ENCODE measurements at places on chromosomes 11 and 22.

- no peak for DNase-seq
Measured at GRCh38 chr11:63764679-63765647, 3.6 kb downstream of the ZFTA start.

DNA sequence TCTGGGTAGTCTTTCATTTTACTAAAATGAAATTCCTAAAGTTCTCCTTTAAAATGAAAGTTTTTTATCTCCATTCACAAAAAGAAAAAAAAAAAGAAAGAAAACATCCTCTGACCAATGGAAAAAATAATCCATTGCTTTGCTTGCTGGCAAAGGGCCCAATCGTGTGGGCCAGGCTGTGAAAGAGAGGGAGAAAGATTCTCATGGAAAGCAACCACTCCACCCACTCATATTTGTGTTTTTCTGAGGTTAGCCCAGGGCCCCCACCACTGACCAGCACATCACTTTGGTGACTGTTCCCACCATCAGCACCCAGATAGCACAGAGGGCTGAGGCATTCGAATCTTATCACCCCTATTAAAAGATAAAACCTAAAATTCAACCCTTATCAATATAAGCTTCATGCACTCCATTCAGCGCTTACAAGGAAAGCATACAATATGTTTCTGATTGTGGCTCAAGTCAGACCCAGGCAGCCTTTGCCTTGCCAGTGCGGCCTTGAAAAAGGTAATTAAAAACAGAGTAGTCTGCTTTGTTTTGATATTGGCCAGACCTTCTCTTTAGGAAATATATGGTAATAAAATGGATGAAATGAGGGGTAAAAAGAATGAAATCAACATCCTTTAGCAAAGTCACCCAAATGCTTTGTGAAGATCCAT lies 192.8 kb downstream of the ETS1 start:
- DNase-seq: no peak

DNA sequence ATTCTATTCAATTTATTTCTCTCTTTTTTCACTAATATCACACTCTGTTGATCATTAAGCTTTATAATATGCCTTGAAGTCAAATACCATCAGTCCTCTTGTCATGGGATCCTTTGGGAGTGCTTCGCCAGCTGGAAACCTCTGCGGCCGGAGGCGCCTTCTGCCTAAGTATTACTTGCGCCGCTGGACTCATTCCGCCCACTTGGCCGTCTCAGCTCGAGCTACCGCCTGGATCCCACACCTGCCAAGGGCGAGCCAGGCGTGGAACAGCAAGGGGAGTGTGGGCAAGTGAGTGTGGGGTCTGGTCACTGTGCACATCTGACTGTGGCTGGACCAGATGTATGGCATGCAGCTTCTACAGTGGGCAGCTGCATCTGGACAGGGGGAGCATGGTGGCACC lies 9.1 kb upstream of the MAP6 start:
- DNase-seq: no peak

DNA sequence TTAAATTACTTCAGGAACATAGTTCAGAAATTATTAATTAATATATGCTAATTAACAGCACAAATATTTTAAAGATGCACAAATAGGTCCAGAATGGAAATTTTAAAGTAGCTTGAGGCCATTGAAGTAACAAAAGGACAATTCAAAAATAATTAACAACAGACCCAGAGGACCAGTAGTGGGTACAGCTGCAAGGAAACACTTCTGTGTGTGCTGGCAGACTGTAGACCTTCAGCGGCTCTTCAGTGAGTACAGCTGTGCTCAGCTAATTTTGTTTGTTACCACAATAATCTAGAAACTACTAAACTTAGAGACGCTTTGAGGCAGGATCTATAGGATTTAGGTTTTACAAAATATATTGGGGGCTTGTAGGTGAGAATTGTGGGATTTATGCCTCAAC lies 103.8 kb downstream of the GRIA4 start:
- no peak for DNase-seq

GRCh38 chr11:74319139-74319816 lies 7.8 kb upstream of the P4HA3 start:
- DNase-seq: no peak

DNA sequence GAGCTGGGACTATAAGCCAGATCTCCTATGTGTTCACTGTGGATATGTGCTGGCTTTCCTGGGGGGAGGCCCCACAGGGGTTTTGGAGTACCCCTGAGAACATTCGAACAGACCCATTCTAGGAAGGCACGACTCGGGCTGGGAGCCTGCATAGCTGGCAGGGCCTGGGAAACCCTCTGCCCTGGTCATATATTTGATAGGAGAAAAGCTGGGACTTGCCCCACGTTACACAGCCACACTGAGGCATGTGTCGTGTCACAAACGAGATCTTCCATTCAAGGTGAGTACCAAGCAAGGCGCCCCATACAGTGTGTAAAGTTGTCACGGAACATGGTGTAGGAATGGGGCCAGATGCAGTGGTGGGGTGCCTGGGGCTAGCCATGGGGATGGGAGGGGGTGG lies 11.2 kb downstream of the MYO7A start:
- no peak for DNase-seq

GRCh38 chr11:10858439-10859325 lies 829 bp upstream of the ZBED5 start:
- DNase-seq: peak; percentile 37

DNA sequence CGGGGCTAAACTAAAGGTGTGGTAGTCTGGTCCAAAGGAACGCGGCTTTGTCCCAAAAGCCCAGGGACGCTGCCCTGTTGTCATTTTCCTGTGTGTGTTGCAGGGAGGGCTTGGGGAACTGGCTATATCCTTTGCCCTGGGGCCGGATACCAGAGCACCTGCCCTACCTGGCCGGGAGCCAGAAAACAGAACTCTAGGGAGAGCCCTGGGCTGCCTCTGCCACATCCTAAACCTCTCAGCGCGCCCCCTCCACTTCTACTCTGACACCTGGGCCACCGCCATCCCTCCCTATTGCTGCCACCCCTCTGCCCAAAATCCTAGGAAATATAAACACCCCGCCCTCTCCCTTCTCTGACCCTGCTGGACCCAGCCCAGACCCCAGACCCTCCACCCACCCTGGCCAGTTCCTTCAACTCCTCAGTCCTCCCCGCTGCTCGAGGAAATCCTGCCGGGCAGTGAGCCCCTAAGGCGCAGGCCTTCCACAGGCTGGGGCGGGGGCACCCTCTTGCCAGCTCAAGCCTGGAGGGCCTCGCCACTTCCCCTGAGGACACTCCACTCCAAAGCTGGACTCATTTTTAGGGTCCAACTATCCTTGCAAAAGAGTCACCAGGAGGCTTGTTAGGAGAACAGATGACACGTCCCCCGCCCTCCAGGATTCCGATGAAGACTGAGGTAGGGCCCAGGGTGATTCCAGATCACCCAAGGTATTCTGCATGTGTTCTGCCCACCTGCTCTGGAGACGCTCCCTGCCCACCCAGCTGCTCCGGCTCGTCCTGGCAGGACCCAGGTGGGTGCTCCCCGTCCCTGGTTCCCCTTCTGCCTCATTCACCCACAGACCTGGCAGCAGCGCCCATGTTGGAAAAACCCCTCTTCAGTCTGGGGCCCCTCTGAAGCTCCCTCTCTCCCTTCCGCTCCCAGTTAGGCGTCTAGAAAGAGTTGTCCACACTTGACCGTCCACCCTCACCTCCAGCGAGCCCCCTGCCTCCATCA lies 12.2 kb downstream of the KCTD17 start:
- no peak for DNase-seq

GRCh38 chr11:431921-432320 lies 9.9 kb downstream of the ANO9 start:
- no peak for DNase-seq

GRCh38 chr11:131649856-131650255 lies 279.4 kb downstream of the NTM start:
- no peak for DNase-seq

GRCh38 chr11:11463405-11463804 lies 110.4 kb upstream of the CSNK2A3 start:
- DNase-seq: no peak

DNA sequence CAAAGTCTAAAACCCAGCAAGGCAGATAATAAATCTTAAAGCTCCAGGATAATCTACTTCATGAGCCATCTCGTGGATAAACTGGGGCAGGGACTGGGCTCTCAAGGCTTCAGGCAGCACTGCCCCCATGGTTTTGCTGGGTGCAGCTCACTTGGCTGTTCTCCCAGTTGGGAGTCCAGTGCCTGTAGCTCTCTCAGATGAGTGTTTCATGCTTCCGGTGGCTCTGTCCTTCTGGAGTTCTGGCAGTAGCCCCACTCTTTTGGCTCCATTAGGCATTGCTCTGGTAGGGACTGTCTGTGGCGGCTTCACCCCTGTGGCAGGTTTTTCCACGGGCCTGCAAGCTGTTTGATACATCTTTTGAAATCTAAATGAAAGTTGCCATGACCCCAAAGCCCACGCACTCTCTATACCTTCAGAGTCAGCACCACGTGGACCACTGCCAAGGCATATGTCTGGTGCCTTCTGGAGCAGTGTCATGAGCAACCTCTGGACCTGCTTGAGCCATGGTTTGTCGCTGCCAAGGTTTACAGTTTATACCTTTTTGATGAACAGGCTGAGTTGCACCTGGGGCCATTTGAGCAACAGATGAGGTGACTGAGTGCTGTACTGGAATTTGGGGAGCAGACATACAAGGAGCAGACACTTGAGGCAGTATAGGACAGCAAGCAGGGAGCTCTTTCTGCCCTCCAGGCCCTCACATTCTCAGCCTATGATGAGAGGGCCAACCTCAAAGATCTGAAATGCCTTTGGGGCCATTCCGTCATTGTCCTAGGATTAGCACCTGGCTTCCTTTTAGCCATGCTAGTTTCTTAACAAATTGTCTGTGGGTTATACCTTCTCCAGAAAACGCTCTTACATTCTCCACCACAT lies 48.6 kb downstream of the MTNR1B start:
- DNase-seq: no peak

- no peak for DNase-seq
Measured at GRCh38 chr11:103970701-103971249, 65.7 kb upstream of the DDI1 start.

GRCh38 chr11:107413352-107413751 lies 44.3 kb downstream of the CWF19L2 start:
- no peak for DNase-seq

DNA sequence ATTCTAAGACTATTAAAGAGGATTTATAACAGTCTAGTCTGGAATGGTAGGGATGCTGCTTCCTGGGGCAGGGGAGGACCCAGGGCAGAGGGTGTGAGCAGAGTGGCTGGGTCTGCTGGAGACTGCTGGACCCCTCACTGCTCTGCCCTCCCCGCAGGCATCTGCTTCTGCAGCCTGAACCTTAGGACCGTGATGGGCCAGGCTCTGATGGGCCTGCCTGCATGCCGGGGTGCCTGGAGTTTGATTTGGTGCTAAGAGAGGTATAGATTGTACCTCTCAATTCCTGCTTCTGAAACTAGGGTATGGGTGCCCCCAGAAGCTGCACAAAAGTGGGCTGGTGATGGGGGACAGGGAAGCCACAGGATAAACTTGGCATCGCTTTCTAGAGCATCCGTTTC lies 54.9 kb downstream of the CD82 start:
- DNase-seq: no peak

GRCh38 chr22:27137871-27138337 lies 480.5 kb downstream of the MIAT start:
- no peak for DNase-seq
